Breast epithelium (tissue), 4 donors: ENCODE measurements at places on chromosomes 2 and 18. TPM values are rescaled to one million over a fixed set of nuclear protein-coding genes. Genes with fewer than 3 reads are reported as not detected.

DNA sequence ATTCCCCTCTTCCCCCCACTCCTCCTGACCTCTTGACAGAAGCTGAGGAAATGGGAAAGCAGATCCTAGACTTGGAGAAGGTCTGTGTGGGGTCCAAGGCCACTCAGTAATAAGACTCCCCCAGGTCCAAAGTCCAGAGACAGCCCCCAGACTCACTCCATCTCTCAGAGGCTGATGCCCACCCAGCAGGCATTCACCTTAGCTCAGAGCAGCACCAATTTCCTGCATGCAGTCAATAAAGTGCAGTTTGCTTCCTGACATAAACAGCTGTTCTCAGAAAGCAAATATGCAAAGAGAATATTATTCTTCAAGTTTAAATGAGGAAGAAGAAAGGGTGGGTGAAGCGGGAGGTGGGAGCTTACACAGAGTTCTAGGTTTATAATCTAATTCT lies 84.1 kb upstream of the RTN4 start:
- H3K36me3 ChIP-seq, result no peaks in the 10 kb centered on the region
- peak overlapping the region; percentile 78 for H3K27ac ChIP-seq
- peaks cover 5% of the 10 kb centered on the region for H3K4me1 ChIP-seq
- H3K4me3 ChIP-seq, result peak overlapping the region; percentile 63
- DNase-seq, result no peak

DNA sequence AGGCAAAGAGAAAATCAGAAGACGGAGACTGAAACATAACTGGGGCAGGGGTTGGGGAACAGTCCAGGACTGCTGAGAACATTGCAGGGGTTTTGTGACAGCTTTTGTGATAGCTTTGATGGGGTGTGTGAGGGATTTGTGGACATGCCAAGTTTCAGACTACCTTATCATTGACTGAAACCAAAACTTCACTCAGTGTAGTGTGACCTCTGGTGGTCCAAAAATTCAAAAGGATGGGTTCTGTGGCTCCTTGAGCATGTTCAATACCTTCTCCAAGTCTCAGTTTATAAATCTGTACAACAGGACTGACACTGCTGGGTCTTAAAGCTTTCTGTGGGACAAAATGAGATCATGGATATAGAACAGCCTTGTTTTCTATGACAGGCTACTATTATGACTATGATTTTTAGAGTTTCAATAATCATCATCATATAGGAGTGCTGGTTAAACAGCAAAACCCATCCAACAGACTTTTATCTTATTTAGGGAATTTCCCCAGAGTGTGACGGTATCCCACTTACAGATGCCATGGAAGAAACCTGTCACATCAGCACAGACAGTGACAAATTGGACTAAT lies 259.2 kb upstream of the SLC14A2 start:
- H3K27me3 ChIP-seq, result no peaks in the 10 kb centered on the region
- H3K27ac ChIP-seq, result no peak overlapping the region
- no peak for DNase-seq
- H3K4me3 ChIP-seq, result no peak overlapping the region

DNA sequence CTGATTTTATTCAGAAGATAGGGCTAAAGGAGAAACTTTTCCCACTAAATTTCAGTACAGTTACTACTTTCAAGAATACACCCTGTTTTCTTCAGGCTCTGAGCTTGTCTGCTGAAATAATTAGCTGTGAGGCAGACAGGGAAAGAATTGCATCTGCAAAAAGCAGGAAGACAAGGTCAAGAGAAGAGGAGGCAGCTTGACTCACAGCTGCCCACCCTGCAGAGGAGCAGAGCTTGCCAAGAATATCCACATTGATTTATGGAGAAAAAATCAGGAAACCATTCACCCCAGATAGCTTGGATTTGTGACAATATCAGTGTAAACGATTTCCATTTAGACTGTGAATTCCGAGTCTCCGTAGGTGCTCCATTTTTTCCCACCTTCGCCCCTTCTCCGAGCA lies 49.0 kb downstream of the ACTR2 start:
- no peaks in the 10 kb centered on the region for H3K36me3 ChIP-seq
- H3K27me3 ChIP-seq, result no peaks in the 10 kb centered on the region
- DNase-seq, result no peak
- no peak overlapping the region for H3K27ac ChIP-seq

TMEM37 gene
- total RNA-seq, result 9.4 TPM

GRCh38 chr2:1136846-1137245 lies 186.2 kb downstream of the SNTG2 start:
- H3K27me3 ChIP-seq, result no peaks in the 10 kb centered on the region
- H3K36me3 ChIP-seq, result no peaks in the 10 kb centered on the region
- no peak overlapping the region for H3K27ac ChIP-seq
- no peaks in the 10 kb centered on the region for H3K4me1 ChIP-seq
- no peak overlapping the region for H3K4me3 ChIP-seq

DNA sequence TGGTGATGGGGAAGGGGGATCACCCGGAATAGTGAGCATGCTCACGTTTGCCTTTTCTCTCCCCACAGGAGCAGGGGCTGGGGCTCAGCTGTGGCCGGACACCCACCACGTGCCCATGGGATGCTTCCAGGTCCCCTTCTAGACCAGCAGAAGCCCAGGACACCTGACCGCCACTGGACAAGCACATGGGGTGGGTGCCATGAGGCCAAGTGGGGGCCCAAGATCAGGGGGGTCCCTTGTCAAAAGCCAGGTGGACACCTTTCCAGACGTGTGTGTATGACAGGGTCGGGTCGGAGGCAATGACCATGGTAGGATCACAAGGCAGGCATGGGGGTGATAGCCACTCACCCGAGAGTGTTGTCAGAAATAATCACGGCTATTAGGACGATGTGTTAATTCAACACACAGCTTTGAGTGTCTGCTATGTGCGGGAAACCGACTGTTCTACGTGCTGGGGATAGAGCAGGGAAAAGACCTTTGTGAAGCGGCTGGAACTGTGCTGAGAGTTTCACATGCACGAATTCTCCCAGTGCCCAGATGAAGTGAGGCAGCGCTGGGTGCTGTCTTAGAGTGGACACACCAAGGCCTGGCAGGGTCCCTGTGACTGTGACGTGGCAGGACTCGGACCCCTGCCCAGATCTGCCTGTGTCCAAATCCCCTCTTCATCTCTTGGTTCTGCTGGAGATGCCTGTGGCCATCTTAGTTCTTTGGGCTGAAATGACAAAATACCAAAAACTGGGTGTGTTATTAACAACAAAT lies 244.7 kb downstream of the NDUFA10 start:
- no peaks in the 10 kb centered on the region for H3K4me1 ChIP-seq
- no peak overlapping the region for H3K4me3 ChIP-seq
- H3K27me3 ChIP-seq, result no peaks in the 10 kb centered on the region
- H3K27ac ChIP-seq, result no peak overlapping the region

- H3K4me1 ChIP-seq, result no peaks in the 10 kb centered on the region
- H3K27ac ChIP-seq, result no peak overlapping the region
- H3K27me3 ChIP-seq, result peaks cover 10% of the 10 kb centered on the region
- H3K4me3 ChIP-seq, result no peak overlapping the region
- DNase-seq, result no peak
Measured at GRCh38 chr2:118176601-118177000, 88.3 kb downstream of the INSIG2 start.

GRCh38 chr2:217787160-217787877 lies 215.5 kb downstream of the TNS1 start:
- H3K27me3 ChIP-seq, result no peaks in the 10 kb centered on the region
- DNase-seq, result no peak
- H3K27ac ChIP-seq, result no peak overlapping the region
- H3K4me3 ChIP-seq, result no peak overlapping the region
- no peaks in the 10 kb centered on the region for H3K4me1 ChIP-seq

DNA sequence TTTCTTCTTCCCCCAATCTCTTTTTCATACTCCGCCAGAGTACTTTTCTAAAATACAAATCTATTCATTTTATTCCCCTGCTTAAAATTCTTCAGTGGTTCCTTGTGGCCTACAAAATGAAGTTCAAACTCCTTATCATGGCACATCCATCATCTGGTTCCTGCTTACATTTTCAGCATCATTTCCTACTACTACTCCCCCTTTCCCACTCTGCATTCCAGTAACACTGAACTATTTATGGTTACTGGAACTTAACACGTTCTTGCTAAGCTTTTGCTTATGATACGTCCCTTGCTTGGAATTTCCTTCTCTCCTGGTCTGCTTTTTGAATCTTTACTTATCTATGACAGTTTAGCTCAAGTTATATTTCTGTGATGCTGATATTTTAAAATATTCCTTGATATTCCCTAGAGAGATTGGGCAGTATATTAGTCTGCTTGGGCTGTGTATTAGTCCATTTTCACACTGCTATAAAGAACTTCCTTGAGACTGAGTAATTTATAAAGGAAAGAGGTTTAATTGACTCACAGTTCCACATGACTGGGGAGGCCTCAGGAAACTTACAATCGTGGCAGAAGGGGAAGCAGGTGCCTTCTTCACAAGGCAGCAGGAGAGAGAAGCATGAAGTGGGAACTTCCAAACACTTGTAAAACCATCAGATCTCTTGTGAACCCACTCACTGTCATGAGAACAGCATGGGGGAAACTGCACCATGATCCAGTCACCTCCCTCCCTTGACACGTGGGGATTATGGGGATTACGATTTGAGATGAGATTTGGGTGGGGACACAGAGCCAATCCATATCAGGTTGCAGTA lies 53.2 kb downstream of the BMPR2 start:
- DNase-seq, result no peak
- no peaks in the 10 kb centered on the region for H3K36me3 ChIP-seq

DNA sequence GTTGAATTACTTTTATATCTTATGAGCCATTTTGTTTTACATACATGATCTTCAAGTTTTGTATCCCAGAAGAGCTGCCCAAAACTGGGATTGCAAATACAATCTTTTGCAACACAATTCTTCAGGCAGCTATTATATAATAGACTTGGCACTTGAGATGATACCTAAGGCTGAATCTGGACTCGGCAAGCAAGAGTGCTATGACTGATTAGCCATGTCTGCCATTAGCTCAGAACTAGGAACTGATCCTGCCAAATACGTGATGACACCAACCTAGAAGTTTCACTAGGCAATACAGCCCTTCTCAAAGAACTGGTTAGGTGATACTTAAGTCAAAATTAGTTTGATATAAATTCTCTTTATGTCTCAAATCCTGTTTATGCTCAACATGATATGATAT lies 619.6 kb downstream of the CPS1 start:
- DNase-seq, result no peak
- H3K36me3 ChIP-seq, result no peaks in the 10 kb centered on the region
- no peak overlapping the region for H3K4me3 ChIP-seq
- H3K27me3 ChIP-seq, result no peaks in the 10 kb centered on the region
- H3K4me1 ChIP-seq, result no peaks in the 10 kb centered on the region

LHCGR gene
- 0.66 TPM for total RNA-seq

- DNase-seq, result no peak
- H3K36me3 ChIP-seq, result no peaks in the 10 kb centered on the region
- H3K4me3 ChIP-seq, result no peak overlapping the region
Measured at GRCh38 chr2:213227458-213227857, 56.8 kb upstream of the SPAG16 start.

GRCh38 chr18:71189581-71189980 lies 900.7 kb downstream of the SOCS6 start:
- H3K36me3 ChIP-seq, result no peaks in the 10 kb centered on the region
- H3K4me1 ChIP-seq, result no peaks in the 10 kb centered on the region
- H3K27me3 ChIP-seq, result no peaks in the 10 kb centered on the region
- H3K27ac ChIP-seq, result no peak overlapping the region

GRCh38 chr2:105796131-105796638 lies 51.5 kb downstream of the NCK2 start:
- no peak for DNase-seq
- H3K27me3 ChIP-seq, result no peaks in the 10 kb centered on the region
- no peak overlapping the region for H3K4me3 ChIP-seq

- H3K36me3 ChIP-seq, result no peaks in the 10 kb centered on the region
- no peak overlapping the region for H3K4me3 ChIP-seq
- H3K27me3 ChIP-seq, result no peaks in the 10 kb centered on the region
Measured at GRCh38 chr18:48172226-48173006, 236.8 kb downstream of the ZBTB7C start.

DNA sequence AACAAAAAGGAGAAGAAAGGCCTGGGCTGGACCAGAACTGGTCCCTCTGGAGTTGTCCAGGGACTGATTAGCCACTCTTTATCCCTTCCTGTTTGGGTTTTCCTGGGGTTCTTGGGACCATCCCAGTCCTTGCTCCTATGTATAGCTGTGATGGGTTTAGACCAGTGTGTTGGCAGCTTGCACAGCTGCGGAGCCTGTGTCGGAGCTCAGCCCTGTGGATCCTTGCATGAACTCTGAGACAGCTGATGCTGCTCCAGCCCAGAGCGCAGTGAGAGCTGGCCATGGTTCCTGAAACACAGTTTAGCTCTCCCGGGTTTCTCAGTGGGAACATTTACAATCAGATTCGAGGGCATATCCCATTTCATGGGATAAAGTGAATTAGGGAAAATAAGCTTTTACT lies 16.9 kb downstream of the IMPA2 start:
- H3K4me3 ChIP-seq, result no peak overlapping the region
- H3K4me1 ChIP-seq, result no peaks in the 10 kb centered on the region
- no peaks in the 10 kb centered on the region for H3K36me3 ChIP-seq
- H3K27ac ChIP-seq, result peak overlapping the region; percentile 41

DNA sequence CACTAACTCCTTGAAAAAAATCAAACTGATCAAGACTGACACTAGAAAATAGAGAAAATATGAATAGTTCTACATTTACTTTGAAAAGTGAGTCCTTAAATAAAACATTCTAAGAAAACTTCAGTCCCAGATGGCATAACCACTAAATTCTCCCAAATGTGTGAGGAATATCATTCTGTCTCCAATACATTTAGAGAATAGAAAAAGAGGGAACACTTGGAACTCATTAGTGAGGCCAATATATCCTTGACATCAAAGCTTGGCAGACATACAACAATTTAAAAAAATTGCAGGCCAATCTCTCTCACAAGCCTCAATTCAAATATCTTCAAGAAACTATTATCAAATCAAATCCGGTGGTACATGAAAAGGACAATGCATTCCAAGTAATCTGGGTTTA lies 79.3 kb upstream of the TMEM247 start:
- no peak for DNase-seq
- no peaks in the 10 kb centered on the region for H3K27me3 ChIP-seq
- no peaks in the 10 kb centered on the region for H3K36me3 ChIP-seq
- H3K27ac ChIP-seq, result no peak overlapping the region
- H3K4me1 ChIP-seq, result no peaks in the 10 kb centered on the region

DNA sequence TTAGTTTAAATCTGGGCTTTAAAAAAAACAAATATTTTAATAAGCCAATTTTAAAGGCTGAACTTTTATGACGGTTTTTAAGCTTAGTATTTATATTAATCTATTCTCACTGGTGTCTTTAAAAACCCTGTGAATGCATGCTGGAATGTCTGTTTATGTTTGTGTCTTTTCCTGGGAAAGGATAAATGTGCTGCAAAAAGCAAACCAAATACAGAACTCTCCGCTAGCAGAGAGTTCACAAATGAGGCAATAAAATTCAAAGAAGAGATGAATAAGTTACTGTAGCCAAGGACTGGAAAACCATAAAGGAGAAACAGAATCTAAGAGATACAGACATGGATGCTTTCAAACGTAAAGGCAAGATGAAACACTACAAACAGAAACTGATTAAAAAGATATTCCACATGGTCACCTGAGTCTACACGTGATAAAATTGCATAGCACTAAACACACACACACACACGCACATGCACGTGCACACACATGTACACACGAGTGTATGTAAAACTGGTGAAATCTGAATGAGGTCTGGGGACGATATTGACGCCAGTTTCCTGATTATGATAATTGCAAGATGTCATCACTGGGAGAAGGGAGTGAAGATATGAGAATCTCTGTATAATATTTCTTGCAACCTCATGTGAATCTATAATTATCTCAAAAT lies 4.5 kb downstream of the TWIST2 start:
- DNase-seq, result no peak
- peaks cover 24% of the 10 kb centered on the region for H3K27me3 ChIP-seq
- H3K4me1 ChIP-seq, result no peaks in the 10 kb centered on the region
- H3K36me3 ChIP-seq, result no peaks in the 10 kb centered on the region

MAPK4 gene
- 0.64 TPM for total RNA-seq

GRCh38 chr2:197500503-197501131 lies 438 bp downstream of the HSPE1 start:
- no peaks in the 10 kb centered on the region for H3K36me3 ChIP-seq
- peaks cover 26% of the 10 kb centered on the region for H3K4me1 ChIP-seq
- H3K4me3 ChIP-seq, result peak overlapping the region; percentile 92
- H3K27ac ChIP-seq, result peak overlapping the region; percentile 97
- H3K27me3 ChIP-seq, result no peaks in the 10 kb centered on the region
